ENCODE measurements at places on chromosomes 5 and 9.

DNA sequence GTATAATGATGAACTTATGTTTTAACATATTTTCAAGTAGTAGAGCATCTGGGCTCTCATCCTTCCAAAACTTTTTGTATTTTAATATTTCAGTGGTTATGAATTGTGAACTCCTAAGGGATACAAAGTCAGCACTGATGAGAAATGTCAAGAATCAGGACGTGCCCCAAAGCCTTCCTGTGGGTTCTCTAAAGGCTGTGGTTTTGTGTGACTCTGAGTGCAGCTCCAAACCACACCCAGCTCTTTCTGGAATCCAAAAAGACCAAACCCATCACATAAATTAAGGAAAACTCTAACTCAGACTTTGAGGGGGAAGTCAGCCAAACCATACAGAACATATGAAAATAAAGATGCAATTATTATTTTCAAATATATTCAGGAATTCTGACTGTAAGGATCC is 40.8 kb upstream of the SMU1 start:
- no peak for DNase-seq

GRCh38 chr5:96248131-96248530 is 184.9 kb downstream of the PCSK1 start:
- DNase-seq = no peak

DNA sequence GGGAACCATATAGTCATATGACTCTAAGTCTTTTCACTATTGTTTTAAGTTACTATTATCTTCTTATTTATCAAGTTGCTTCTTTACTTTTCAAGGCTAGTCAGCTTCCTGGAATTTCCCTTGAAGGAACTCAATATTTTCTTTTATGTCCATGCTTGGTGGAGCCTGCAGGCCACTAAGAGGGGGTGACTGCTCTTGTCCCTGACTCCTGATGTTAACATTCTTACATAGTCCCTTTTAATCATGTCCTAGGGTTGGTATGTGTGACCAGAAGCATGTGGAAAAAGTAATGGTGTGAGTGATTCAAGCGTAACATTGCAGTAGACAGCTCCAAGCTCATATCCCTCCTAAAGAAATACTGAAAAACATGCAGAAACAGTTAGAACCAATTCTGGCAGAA is 1536.2 kb upstream of the CDH9 start:
- no peak for DNase-seq

- no peak for DNase-seq
These were observed 14.0 kb downstream of the SEC61B start for GRCh38 chr9:99235926-99236634.

- no peak for DNase-seq
These were observed 358.0 kb downstream of the TAF11L14 start for GRCh38 chr5:17992291-17992690.

All from CD14-positive monocyte (primary cell).